ENCODE measurements at places on chromosomes 3 and 15. TPM values are rescaled to one million over a fixed set of nuclear protein-coding genes. Genes with fewer than 3 reads are reported as not detected.

Gene CADPS
- total RNA-seq: not detected

Gene CACNA2D3
- total RNA-seq: 0.46 TPM

Gene ABI3BP
- 175 TPM for total RNA-seq

Gene MYLK
- total RNA-seq: 30.7 TPM

Gene TBC1D5
- 69.2 TPM for total RNA-seq

Gene TMEM266
- total RNA-seq: not detected

Gene CHRFAM7A
- total RNA-seq: 3.4 TPM

Gene TRAIP
- total RNA-seq: 5.3 TPM

Gene NFKBIZ
- total RNA-seq: 30.1 TPM

DNA sequence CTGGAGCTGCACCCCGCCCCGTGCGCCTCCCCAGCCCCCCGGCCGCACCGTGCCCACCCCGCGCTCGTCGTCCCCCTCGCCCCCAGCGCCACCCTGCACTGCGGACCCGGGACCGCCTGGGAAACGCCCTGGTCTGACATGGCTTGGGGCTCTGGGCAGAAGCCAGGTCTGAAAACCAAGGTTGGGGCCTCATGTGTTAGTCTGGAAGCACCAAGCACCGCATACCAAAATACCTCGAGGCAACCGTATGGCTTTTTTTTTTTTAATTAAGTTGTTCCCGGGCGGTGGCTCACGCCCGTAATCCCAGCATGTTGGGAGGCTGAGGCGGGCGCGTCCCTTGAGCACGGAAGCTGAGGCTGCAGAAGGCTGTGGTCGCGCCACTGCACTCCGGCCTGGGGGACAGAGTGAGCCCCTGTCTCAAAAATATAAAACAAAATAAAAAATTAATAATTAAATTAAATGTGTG lies 91.5 kb upstream of the CHD2 start:
- no peak for DNase-seq
- no peaks in the 10 kb centered on the region for H3K27me3 ChIP-seq
- H3K27ac ChIP-seq: peak overlapping the region; percentile 96

GRCh38 chr3:197256836-197257444 lies 41.5 kb downstream of the DLG1 start:
- no peak overlapping the region for H3K4me3 ChIP-seq
- no peak for DNase-seq
- H3K27me3 ChIP-seq: no peaks in the 10 kb centered on the region
- H3K27ac ChIP-seq: peak overlapping the region; percentile 62
- peaks cover 6% of the 10 kb centered on the region for H3K36me3 ChIP-seq

GRCh38 chr3:99646107-99646435 lies 7.7 kb downstream of the COL8A1 start:
- H3K36me3 ChIP-seq: peaks cover 86% of the 10 kb centered on the region
- peak overlapping the region; percentile 98 for H3K27ac ChIP-seq
- no peaks in the 10 kb centered on the region for H3K27me3 ChIP-seq
- DNase-seq: no peak
- peak overlapping the region; percentile 94 for H3K4me3 ChIP-seq
- H3K4me1 ChIP-seq: peaks cover 82% of the 10 kb centered on the region

DNA sequence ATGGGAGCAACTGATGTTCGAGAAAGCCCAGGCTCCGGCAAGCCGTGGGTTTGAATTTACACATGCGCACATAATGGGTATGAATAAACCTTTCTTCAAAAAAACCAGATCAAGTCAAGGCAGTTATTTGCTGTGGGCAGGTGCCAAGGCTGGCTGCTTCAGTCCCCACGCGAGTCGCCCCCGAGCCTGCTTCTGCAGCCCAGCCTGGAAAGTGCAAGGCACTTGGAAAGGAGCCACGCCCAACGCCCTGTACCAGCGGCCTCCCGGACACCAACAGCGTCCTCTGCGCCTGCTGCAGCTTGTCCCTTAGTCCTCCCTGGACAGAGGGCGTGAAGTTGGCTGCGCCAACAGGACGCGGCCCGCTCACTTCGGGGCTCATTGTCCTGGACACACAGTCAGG lies 68.9 kb downstream of the KLF15 start:
- no peaks in the 10 kb centered on the region for H3K36me3 ChIP-seq
- no peak overlapping the region for H3K27ac ChIP-seq
- peak; percentile 83 for DNase-seq
- peaks cover 16% of the 10 kb centered on the region for H3K4me1 ChIP-seq
- H3K27me3 ChIP-seq: peaks cover 19% of the 10 kb centered on the region

DNA sequence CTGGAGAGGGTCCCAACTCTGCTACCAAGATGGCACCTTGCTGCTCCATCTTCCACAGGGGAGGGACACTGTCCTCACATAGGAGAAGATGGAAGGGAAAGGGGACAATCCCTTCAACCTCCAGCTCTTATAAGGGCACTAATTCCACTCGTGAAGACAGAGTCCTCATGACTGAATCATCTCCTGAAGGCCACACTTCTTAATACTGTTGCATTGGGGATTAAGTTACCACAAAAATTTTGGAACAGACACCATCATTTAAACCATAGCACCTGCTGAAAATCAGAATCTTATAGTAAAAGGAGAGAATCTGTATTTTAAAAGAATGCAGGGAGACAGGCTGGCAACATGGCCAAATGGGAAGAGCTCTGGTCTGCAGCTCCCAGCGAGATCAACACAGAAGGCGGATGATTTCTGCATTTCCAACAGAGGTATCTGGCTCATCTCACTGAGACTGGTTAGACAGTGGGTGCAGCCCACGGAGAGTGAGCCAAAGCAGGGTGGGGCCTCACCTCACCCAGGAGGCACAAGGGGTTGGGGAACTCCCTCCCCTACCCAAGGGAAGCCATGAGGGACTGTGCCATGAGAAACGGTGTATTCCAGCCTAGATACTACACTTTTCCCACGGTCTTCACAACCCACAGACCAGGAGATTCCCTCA lies 69.4 kb upstream of the LIPC start:
- no peak for DNase-seq
- no peak overlapping the region for H3K27ac ChIP-seq
- peaks cover 22% of the 10 kb centered on the region for H3K4me1 ChIP-seq

DNA sequence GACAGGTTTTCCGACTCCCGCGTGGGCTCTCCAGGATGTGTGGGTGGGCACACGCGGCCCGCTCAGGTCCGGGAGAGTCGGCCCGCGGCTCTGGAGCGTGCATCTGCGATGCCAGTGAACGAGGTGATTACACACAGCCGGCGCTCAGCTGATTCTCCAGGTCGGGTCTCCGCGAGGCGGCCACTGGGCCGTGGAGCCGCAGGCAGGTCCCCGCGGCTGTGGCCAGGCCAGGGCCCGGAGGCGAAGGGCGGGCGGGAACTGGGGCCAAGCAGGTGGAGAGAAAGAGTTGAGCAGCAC lies 13.2 kb downstream of the PAK6 start:
- H3K4me3 ChIP-seq: no peak overlapping the region
- peaks cover 15% of the 10 kb centered on the region for H3K27me3 ChIP-seq
- H3K27ac ChIP-seq: no peak overlapping the region
- H3K36me3 ChIP-seq: no peaks in the 10 kb centered on the region
- peaks cover 7% of the 10 kb centered on the region for H3K4me1 ChIP-seq

GRCh38 chr15:95973566-95974256 lies 356.8 kb upstream of the NR2F2 start:
- H3K4me1 ChIP-seq: peaks cover 3% of the 10 kb centered on the region
- H3K27me3 ChIP-seq: no peaks in the 10 kb centered on the region
- H3K27ac ChIP-seq: no peak overlapping the region
- no peak overlapping the region for H3K4me3 ChIP-seq

- no peaks in the 10 kb centered on the region for H3K4me1 ChIP-seq
- peak; percentile 54 for DNase-seq
- H3K36me3 ChIP-seq: no peaks in the 10 kb centered on the region
- H3K4me3 ChIP-seq: no peak overlapping the region
Measured at GRCh38 chr3:17115186-17115585, 230.4 kb downstream of the PLCL2 start.

DNA sequence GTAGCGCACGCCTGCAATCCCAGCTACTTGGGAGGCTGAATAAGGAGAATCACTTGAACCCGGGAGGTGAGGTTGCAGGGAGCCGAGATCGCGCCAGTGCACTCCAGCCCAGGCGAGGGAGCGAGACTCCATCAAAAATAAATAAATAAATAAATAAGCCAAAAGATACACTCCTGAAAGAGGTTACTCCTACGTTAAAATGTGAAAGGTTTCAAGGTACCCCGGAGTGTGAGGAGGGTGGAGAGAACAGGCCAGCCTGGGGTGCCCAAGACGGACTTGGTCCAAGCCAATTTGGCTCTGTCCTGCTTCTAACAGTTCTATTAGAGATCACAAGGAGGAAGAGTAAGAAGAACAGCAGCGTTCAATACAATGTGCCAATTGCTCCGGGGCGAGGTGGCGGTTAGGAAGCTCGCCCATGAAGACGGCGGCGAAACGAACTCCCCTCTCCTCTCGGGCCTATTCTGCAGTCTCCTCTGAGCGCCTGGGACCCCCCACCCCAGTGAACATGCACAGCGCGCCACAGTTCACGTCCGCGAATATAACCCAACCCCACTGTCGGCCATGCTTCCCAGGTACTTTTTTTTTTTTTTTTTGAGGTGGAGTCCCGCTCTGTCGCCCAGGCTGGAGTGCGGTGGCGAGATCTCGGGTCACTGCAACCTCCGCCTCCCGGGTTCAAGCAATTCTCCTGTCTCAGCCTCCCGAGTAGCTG lies 942 bp downstream of the ELP6 start:
- peaks cover 19% of the 10 kb centered on the region for H3K4me1 ChIP-seq
- no peak for DNase-seq
- H3K27ac ChIP-seq: peak overlapping the region; percentile 97
- H3K4me3 ChIP-seq: peak overlapping the region; percentile 96

DNA sequence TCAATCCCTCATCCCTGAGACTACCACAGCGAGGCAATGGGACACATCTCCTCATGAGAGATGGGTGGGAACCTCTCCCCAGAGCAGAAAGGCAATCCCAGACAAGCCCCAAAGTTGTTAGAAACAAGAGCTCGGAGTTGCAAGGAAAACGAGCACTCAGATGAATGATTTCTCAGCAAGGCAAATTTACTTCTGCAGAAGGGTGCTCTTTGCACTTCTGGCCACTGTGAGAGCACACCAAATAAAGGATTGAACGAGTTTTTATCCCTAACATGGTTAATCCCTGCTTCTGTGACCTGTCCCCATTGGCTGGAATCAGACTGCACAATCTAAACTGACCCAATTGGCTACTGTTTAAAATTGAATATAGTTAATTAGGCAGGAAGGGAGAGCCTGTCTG lies 339.1 kb upstream of the POU1F1 start:
- H3K36me3 ChIP-seq: no peaks in the 10 kb centered on the region
- H3K27me3 ChIP-seq: no peaks in the 10 kb centered on the region
- DNase-seq: no peak
